HT1080 (cell line): ENCODE measurements at places on chromosomes 2 and 18. TPM values are rescaled to one million over a fixed set of nuclear protein-coding genes. Genes with fewer than 3 reads are reported as not detected.
A peak's percentile ranks its signal among the peaks of the same experiment; 100 is the strongest.

GRCh38 chr2:168478206-168478605, 22.1 kb downstream of the CERS6 start:
- DNase-seq: no peak

- DNase-seq: no peak
These were observed 13.5 kb downstream of the PASK start for GRCh38 chr2:241135737-241136136.

GRCh38 chr2:197028633-197029032, 102.1 kb upstream of the PGAP1 start:
- no peak for DNase-seq

The AGXT gene
- total RNA-seq: not detected in 2 replicates

DNA sequence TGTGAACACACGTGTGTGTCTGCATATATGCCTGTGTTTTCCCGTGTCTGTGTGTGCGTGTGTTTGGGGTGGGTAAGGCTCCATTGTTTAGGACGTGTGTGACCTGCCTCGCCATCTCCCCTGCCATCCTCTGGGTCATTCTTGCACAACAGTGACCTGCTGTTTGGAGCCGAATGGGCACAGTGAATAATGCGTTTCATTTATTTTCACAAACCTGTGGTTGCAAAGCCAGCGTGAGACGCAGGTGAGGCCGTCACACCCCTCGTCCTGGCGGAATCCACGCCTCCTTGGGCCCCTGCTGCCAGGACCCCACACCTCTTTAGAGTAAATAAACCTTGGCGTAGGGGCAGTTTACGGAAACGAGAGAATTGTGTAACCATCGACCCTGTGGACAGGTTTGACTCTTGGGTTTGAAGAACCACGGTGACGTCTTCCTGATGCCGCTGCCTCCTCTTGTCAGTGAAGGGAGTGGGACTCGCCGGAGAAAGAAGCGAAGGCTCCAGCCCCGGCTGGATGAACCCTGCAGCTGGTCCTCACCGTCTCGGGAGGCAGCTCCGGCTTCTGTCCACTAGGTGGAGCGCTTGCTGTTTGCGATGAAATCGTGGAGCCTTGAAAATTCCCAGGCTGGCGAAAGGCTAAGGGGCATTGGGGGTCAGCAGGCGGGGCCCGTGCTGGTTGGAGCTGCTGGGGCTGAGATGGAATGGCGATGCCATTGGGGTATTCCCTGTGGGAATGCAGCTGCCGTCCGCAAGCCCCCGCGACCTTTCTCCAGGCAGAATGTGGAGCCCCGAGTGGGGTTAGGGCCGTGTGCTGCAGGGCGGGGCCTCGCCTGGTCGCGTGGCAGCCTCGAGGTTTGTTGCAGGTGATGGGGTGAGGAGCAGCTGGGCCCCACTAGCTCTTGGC, 81.1 kb downstream of the RTP5 start:
- peak; percentile 41 for DNase-seq

- DNase-seq: no peak
These were observed 34.6 kb upstream of the RNF125 start for GRCh38 chr18:31983976-31984375.

DNA sequence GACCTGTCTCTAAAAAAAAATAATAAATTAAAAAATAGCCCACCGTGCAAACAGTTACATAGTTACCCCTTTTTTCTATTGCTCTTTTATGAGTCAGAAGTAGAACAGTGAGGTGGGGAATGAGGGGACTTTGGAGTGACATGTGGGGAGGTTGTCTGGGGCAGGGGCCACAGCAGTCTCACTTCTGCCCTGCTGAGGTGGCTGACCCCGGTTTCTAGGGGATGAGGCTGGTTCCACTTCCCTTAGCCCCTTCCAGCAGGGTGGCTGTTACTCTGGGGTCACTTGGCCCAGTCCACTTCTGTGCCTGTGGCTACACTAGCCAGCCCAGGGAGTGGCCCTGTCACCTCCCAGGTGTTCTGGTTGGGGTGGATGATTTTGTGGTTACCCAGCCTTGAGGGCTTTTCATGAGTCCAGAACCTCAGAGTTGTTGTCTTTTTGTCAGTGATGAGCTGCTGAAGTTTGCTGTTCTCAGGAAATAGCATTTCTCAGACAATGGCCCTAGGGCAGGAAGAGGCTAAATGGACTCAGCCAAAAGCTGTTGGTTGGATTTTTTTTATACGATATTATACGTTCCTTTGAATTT, 28.0 kb upstream of the SCLY start:
- no peak for DNase-seq

GRCh38 chr2:239910851-239911640, 114.1 kb downstream of the NDUFA10 start:
- no peak for DNase-seq

- no peak for DNase-seq
These were observed 84.8 kb downstream of the ACTR3 start for GRCh38 chr2:113974727-113975126.

The WNT6 gene
- not detected in 2 replicates for total RNA-seq

DNA sequence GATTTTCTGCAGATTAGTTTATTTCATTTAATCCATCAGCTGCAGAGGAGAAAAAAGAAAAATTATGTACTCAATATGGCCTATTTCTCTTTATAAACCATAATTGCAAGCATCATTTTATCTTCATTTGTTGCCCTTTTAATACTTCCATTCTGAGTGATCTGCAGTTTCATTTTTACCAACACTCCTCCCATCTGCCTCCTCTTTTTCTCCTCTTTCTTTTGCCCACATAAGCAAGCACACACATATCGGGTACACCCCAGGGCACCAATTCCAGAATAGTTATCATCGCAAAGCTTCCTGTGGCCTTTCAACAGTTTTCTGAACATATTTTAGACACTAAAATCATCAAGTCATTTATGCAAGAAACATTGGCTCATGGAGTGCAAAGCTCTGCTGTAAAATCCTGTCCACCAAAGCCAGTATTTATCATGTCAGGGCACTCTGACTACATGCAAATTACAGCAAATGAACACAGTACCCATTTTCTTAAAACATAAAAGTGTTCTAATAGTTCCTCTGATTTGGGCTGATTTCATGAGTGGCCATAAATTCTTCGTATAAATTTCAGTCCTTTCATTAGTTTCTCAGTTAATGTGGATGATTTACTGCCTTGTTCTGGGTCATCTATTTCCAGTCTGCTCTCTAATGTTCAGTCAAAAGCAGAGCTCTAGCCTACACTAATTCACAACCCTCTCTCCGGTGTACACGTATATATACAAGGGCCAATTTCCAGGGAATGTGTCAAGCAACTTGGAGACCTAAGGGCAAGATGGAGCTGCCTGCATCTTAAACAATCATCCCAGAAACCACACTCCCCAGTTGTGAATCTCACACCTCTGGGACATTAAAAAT, 281.3 kb downstream of the STK39 start:
- no peak for DNase-seq

The LAMA1 gene
- total RNA-seq: 12.2 and 12.6 TPM in 2 replicates

The EPAS1 gene
- total RNA-seq: 21.8 and 25.8 TPM in 2 replicates

The DRC1 gene
- total RNA-seq: not detected in 2 replicates

- no peak for DNase-seq
These were observed 165.2 kb upstream of the DTNA start for GRCh38 chr18:34544930-34545329.

DNA sequence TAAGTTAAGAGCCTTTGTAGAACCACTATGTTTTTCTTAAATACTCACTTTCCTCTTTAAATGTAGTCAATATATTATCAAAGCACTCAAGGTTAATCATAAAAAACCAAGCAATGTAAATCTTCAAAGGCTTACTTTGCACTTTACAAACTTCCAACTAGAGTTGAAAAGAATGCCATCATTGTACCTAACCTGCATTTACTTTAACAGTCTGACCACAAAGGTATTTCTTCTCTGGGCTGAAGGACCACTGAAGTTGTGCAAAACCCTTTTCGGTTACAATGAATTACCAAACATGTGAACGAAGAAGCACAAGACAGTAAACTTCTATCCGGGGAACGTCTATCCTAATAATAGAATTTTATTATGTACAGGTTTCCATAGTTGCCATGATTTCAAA, 3.0 kb downstream of the HNRNPLL start:
- no peak for DNase-seq

DNA sequence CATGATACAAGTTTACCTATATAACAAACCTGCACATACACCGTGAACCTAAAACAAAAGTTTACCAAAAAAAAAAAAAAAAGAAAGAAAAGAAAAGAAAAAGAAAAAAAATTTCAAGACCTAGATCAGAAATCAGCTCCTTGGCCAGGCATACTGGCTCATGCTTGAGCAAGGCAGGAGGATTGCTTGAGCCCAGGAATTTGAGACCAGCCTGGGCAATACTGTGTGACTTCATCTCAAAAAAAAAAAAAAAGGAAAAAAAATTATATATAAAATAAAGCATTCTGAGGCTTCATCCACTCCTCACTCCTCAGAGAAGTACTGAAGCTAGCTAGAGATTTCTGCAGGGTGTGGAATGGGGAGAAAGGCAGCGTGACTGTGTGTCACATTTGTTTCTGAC, 11.8 kb upstream of the PROC start:
- no peak for DNase-seq

DNA sequence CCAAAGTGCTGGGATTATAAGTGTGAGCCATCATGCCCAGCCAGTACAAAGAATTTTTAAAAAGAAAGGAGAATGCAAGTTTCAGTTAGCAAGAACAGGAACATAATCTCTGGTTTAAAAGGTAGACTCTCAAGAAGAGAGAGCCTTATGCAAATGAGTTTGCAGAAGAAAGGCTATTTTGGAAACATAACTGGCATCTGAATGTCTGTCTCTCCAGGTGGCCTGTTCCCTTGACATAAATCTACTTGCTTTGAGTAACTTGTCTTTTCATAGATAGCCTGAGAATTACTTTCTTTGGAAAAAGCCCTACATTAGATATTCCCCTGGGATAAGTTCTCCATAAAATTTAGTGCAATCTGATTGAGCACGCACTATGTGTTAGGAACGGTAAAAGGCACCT, 109.6 kb downstream of the ICOS start:
- DNase-seq: no peak

The MAPRE3 gene
- 2.8 and 5.4 TPM in 2 replicates for total RNA-seq

The VPS54 gene
- total RNA-seq: 9.8 TPM in 2 replicates

The CTAGE1 gene
- not detected in 2 replicates for total RNA-seq

The SCN3A gene
- total RNA-seq: 0.23 and 1.5 TPM in 2 replicates

- DNase-seq: no peak
These were observed 64.7 kb downstream of the DTNB start for GRCh38 chr2:25608718-25609117.

The ANKRD62 gene
- 0.03 and 0.10 TPM in 2 replicates for total RNA-seq

GRCh38 chr2:12657560-12657959, 59.2 kb upstream of the TRIB2 start:
- peak; percentile 27 for DNase-seq

The MYO7B gene
- 1.1 and 1.3 TPM in 2 replicates for total RNA-seq

DNA sequence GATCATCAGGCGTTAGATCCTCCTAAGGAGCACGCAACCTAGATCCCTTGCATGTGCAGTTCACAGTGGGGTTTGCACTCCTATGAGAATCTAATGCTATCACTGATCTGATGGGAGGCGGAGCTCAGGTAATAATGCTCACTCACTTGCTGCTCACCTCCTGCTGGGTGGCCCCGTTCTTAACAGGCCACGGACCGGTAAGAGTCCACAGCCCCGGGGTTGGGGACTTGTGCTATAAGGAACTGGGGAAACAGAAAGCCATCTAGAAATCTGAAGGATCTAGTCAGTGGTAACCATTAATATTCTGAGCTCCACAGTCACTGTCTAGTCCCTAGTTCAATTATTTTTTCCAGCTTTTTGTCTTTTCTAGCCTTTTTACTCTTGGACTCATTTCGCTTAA, 44.7 kb upstream of the GAREM2 start:
- DNase-seq: no peak

GRCh38 chr2:11343368-11343649, 1.1 kb downstream of the ROCK2 start:
- DNase-seq: no peak

DNA sequence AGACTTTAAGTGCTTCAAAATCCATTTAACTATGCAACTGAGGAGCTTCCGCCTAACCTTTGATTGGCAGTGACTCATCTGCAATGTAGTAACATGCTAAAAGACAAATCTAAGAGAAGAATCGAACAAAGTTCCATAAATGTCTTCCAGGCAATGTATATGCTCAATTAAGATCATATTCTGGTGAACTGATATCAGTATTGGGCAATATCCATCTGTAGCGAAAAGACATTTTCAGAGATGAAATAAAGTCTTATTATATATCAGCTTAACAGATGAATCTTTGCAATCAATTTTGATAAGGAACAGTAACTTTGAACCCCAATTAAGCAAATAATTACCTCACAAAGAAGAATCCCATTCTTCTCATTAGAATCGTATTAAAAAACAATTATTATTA, 11.6 kb downstream of the ZC3H8 start:
- DNase-seq: no peak

The ADD2 gene
- 39.3 and 79.9 TPM in 2 replicates for total RNA-seq

GRCh38 chr2:166901336-166901735, 13.1 kb downstream of the XIRP2 start:
- no peak for DNase-seq

The UGT1A10 gene
- not detected in 2 replicates for total RNA-seq

- peak; percentile 96 for DNase-seq
These were observed 59.4 kb upstream of the CTLA4 start for GRCh38 chr2:203808046-203808750.

DNA sequence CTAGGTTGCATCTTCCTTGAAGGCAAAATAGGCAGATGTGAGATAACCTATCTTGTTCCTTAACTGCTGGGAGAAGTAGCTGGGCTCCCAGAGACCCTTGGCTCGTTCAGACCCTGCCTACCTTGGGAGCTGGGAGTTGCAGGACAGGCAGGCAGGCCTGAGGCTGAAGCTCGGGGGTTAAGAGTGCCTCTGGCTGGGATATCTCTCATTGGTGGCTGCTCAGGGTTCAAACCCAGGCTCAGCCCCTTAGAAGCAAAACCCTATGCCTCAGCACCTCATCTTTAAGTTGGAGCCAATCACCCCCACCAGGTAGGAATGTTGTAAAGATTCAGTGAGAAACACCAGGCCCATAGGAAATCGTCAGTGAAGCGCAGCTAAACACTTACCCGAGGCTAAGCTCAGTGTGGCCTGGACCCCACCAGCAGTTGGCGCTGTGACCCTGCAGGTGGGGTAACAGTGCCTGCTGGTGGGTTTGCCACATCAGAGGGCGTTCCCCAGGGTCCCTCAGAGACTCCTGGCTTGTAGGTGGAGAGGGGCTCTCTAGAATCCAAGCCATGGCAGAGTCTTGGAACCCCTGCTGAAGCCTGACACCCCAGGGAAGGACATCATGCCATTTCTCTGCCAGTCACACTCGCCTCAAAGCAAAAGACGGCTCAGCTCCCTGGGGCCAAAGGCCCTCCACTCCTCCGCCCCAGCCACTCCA, 54.6 kb upstream of the GPR17 start:
- DNase-seq: peak; percentile 44

- no peak for DNase-seq
These were observed 425.8 kb upstream of the SYT4 start for GRCh38 chr18:43703050-43703449.

DNA sequence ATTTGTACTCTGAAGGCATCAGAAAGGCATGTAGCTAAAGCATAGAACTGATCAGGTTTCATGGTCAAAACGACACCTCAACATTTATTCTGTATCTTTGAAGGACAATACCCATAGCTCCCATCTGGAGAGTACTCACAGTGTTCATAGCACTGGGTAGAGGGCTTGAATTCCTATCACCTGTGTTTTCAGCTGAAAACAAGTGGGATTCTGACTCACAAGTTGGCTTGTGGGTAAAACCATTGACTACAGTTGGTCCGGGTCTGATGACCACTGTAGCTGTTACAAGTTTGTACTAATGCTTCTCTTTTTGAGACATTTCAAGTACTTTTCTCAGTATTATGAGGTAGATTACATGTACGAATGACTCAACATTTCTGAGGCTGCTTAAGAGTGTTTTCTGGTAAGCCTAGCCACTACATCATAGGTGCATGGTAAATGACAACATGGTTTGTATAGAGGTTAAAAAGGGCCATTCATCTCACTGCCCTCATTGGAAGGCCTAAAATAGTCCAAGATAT, 68.6 kb upstream of the PELI1 start:
- DNase-seq: peak; percentile 73
